ENCODE measurements at places on chromosomes 3 and 15.

- no peak for DNase-seq
Observed at GRCh38 chr15:67906382-67906781, 66.5 kb upstream of the RNU6-1 start.

DNA sequence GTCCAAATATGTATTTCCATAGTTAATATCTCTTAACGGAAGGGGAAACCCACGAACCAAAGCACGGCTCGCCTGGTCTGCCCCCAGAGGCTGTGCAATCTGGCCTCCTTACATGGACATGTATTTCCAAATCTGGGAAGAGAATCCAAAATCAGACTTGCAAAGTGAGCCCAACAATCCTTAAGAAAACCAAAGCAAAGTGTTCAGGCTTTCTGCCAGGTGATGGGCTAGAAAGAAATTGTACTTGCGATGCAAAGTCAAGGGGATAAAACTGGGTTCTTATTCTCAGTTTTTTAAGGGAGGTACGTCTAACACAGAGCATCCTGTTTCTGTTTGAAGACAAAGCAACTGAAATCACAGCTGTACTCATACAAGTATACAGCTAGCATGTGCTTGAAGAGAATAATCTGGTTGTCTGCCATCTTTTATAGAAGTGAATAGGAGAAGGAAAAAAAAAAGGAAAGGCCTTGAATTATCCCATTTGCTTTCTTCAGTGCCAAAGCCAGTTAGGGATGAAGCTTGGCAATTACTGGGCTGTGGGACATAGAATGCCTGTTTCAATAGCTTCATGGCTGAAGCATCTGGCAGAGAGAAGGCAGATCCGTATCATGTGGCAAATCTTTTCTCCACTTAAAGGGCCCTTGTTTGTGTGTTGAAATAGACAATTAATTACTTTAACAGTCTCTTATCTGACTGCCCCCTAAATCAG, 48.4 kb downstream of the LRIG1 start:
- peak; percentile 42 for DNase-seq

GRCh38 chr15:76401285-76401684, 64.7 kb downstream of the ISL2 start:
- DNase-seq, result no peak

DNA sequence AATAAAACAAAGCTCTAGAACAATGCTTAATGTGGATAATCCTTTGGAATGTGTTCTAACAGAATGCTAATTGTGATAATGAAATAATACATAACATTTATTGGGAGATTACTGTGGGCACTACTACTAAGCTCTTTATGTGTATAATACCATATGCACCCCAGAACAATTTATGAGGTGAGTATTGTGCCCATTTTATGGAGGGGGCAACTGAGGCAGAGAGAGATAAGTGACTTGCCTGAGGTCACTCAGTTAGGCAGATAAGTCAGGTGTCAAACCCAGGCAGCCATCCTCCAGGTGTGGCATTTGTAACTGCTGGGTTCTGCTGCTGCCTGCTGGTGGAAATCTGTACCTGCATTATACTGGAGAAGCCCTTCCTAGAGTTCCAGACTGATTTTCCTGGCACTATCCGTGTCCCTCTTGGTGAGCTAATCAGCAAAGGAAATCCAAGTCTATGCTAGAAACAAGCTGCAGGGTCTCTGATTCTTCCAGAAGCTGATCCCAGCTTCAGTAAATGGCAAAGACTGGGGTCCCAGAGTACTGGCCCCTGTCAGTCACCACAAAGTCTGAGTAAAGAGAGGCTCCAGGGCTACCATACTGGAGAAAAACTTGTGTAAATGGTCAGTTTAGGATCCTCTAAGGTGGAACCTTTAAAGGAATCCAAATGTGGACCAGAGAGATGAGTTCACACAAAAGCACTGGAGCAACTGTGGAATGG, 22.6 kb upstream of the RBP1 start:
- peak; percentile 28 for DNase-seq

- no peak for DNase-seq
Observed at GRCh38 chr15:69751566-69751965, 298.9 kb downstream of the RPLP1 start.

GRCh38 chr3:51500632-51501131, 867 bp upstream of the DCAF1 start:
- DNase-seq, result no peak

GRCh38 chr3:179853176-179853575, 183.6 kb downstream of the PEX5L start:
- DNase-seq, result no peak

DNA sequence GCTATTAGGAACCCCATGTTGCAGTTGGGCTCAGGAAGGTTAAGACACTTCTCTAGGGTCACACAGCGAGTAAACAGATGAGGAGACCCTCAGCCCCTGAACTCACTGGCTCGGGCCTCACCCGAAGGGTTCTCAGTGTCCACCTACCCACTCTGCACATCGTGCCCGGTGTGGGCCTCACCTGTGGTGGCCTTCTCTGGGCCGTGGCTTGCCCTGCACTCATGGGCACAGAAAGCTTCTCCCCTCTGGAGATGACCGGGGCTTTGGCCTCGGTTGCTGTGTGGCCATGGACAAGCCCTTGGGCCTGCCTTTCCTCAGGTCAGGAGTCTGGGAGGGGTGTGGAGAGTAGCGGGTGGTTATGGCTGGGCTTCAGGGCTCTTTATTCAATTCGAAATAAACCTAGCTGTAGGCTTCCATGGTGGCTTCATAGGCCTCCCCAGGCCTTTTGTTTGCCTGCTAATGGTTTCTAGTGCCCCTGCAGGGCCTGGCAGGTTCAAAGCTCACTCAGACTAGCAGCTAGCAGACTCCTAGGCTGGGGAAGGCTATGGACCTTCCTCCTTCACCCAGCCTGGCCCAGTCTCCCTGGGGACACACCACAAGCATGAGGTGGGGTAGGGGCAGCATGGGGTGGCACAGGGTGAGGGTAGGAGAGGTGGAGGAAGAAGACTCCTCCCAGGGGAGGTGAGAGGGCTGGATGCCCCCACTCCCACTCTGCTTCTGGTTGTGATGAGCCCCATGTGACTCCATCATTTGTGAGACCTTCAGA, 103.1 kb downstream of the LINGO1 start:
- no peak for DNase-seq

- DNase-seq, result no peak
Observed at GRCh38 chr15:26623071-26623470, 149.8 kb downstream of the GABRB3 start.

GRCh38 chr15:51580385-51580784, 42.2 kb downstream of the DMXL2 start:
- DNase-seq, result no peak

DNA sequence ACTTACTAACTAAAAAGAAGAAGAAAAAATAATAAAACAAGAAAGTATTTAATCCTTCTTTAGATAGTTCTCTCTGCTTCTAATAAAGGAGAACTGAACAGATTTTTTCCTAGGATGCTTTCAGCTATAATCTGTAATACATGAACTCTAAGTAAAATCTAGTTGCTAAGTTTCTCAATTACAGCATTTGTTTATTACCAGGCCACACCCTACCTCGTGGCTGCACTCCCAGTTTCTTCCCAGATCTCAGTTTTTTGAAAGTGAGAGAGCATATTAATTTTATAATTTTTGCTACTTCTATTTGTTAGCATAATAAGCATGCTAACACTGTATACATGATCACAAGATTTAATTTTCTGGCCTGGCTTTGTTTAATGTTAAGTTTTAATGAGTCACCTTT, 258.3 kb downstream of the IL5RA start:
- DNase-seq, result no peak

DNA sequence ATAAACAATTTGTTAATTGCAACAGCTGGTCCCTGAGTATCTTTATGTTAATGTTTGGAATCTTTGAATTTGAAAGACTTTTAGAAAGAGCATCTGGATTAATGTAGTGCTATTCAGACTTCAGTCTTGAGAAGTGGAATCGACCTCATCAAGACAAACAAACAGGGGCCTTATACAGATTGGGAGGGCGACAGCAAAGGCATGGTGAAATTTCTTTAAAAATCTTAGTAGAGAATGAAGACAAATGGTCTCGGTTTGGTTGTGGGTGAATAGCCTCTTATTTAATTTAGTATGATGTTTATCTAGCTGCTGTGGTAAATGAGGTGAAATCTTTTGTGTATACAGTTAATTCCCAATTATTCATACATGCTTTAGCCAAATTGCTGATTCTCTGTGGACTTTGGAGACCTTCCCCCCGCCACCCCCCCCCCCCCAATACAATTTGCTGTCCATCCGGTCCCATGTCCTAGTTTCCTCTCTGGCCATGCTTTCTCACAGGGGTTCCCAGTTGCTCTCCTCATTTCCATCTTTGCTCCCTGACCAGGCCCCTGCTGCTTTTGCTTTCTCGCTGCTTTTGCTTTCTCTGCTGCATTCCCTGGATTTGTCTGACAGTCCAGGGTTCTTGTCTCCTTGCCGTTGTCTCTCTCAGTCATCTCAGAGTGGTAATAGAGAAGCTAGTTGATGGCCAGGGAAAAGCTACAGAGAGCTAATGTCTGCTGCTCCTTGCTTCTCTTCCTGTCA, 135.3 kb downstream of the FNDC3B start:
- DNase-seq, result no peak

DNA sequence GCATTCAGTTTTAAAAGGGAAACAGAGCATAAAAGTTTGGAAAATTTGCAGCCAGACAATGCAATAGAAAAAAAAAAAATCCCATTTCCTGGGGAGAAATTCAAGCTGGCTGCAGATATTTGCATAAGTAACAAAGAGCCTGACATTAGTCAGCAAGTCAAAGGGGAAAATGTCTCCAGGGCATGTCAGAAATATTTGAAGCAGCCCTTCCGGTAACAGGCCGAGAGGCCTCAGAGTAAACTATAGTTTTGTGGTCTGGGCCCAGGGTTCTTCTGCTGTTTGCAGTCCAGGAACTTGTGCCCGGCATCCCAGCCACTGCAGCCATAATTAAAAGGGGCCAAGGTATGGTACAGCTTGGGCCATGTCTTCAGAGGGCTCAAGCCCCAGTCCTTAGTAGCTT, 411.6 kb upstream of the BCHE start:
- no peak for DNase-seq

GRCh38 chr3:101928890-101929289, 79.6 kb downstream of the NFKBIZ start:
- no peak for DNase-seq

GRCh38 chr15:33059184-33059583, 135.3 kb downstream of the FMN1 start:
- DNase-seq, result no peak

GRCh38 chr15:49103002-49103401, 52.4 kb downstream of the COPS2 start:
- DNase-seq, result no peak

GRCh38 chr3:113769551-113769950, 22.7 kb downstream of the ATP6V1A start:
- no peak for DNase-seq
